ENCODE measurements at places on chromosomes 4 and X. TPM values are rescaled to one million over a fixed set of nuclear protein-coding genes. Genes with fewer than 3 reads are reported as not detected.

GRCh38 chr4:183411291-183411861, 33.1 kb upstream of the CDKN2AIP start:
- no peaks in the 10 kb centered on the region for H3K36me3 ChIP-seq
- DNase-seq, result no peak
- no peak overlapping the region for H3K27ac ChIP-seq
- peaks cover 26% of the 10 kb centered on the region for H3K4me1 ChIP-seq
- H3K4me3 ChIP-seq, result no peak overlapping the region
- peaks cover 3% of the 10 kb centered on the region for H3K27me3 ChIP-seq

- H3K27me3 ChIP-seq, result peaks cover 22% of the 10 kb centered on the region
- H3K36me3 ChIP-seq, result no peaks in the 10 kb centered on the region
- H3K4me1 ChIP-seq, result peaks cover 10% of the 10 kb centered on the region
- DNase-seq, result no peak
Observed at GRCh38 chr4:76892001-76892400, 5.9 kb downstream of the SOWAHB start.

DNA sequence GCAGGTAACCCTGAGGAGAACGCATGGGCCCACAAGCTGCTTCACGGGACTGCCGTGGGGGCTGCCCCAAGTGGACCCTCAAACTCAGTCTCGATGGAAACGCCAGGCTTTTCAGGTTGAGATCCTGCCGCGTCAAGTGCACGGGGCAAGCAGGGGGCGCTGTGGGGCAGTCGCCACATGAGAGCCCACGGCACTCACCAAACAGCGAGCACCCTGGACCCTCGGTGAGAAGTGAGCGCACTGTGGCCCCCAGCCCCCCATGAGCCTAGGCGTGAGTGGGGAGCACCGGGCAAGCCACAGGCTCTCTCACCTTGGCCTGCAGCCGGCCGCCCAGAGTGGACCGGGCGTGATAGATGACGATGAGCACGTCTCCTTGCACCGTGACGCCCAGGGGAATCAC, 50.9 kb upstream of the CPLX1 start:
- H3K27me3 ChIP-seq, result no peaks in the 10 kb centered on the region
- H3K4me3 ChIP-seq, result no peak overlapping the region
- DNase-seq, result no peak
- H3K27ac ChIP-seq, result no peak overlapping the region
- H3K36me3 ChIP-seq, result peaks cover 14% of the 10 kb centered on the region
- no peaks in the 10 kb centered on the region for H3K4me1 ChIP-seq

- peak overlapping the region; percentile 96 for H3K4me3 ChIP-seq
- peak; percentile 57 for DNase-seq
- peak overlapping the region; percentile 97 for H3K27ac ChIP-seq
- peaks cover 5% of the 10 kb centered on the region for H3K4me1 ChIP-seq
- peaks cover 6% of the 10 kb centered on the region for H3K36me3 ChIP-seq
- H3K27me3 ChIP-seq, result no peaks in the 10 kb centered on the region
Observed at GRCh38 chrX:54921427-54922021, 900 bp downstream of the TRO start.

DNA sequence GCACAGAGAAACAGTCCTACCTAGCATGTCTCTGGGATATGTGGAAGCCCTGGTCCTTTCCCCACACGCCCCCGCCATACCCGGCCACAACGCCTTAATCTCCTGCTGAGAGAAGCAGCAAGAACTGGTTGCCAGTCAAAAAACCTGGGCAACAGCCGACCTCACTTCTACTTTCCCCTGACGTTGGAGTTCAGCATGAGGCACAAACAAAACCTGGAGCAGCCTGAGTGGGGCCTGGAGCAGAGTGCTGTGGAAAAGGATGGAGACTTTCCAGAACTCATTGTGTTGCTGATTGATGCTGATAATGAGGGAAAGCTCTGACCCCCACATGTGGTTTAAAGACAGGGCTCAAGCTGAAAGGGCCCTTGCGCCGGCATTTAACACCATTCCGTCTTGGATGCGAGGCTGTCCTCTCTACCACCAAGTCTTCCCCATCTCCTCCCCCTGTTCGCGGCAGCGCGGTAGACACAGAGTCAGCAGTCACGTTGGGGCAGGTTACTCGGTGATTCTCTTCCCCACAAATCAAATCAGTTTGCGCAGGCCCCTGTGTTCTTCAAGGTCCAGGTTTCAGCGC, 666 bp downstream of the CCDC158 start:
- no peak for DNase-seq
- peaks cover 9% of the 10 kb centered on the region for H3K4me1 ChIP-seq
- no peak overlapping the region for H3K27ac ChIP-seq
- H3K36me3 ChIP-seq, result peaks cover 3% of the 10 kb centered on the region
- H3K27me3 ChIP-seq, result no peaks in the 10 kb centered on the region

DNA sequence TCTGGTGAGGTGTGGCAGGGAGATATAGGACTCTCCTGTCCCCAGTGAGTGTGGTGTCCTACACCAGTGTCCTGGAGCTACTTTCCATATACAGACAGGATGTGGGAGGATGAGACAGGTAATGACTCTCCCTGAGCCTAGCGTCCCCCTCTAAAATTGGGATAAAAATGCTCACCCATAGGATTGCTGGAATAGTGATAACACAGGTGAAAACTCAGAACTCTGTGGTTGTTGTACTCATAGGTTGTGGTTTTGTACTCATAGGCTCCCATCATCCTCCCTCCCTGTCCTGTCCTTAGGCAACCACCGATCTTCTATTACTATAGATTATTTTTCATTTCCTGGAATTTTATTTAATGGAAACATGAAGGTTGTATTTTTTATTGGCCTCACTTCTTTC, 60.7 kb upstream of the NXF3 start:
- H3K4me3 ChIP-seq, result no peak overlapping the region
- no peak overlapping the region for H3K27ac ChIP-seq
- no peaks in the 10 kb centered on the region for H3K36me3 ChIP-seq

- DNase-seq, result no peak
- no peaks in the 10 kb centered on the region for H3K27me3 ChIP-seq
- H3K27ac ChIP-seq, result no peak overlapping the region
- H3K36me3 ChIP-seq, result no peaks in the 10 kb centered on the region
Observed at GRCh38 chr4:81745050-81745449, 273.3 kb upstream of the RASGEF1B start.

DNA sequence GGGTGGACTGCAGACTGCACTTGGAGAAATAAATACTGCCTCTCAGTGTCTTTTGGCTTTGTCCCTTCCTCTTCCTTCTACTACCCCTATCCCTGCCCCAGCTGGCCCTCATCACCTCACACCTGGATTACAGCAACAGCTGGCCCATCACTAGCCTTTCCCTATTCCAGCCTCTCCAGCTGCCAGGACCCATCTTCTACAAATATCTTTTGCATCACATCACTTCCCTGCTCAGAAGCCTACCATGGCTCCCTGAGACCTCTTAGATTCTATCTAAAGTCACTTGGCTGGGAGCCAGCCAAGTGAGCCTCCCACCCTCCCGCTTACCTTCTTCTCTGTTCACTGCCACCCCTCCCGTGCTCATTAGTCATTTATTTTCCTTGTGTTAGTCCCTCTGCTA, 66.8 kb downstream of the TSC22D3 start:
- no peak overlapping the region for H3K4me3 ChIP-seq
- H3K27ac ChIP-seq, result no peak overlapping the region
- H3K36me3 ChIP-seq, result peaks cover 2% of the 10 kb centered on the region
- DNase-seq, result no peak
- H3K4me1 ChIP-seq, result peaks cover 20% of the 10 kb centered on the region

- peaks cover 6% of the 10 kb centered on the region for H3K4me1 ChIP-seq
- no peak overlapping the region for H3K4me3 ChIP-seq
- H3K27ac ChIP-seq, result no peak overlapping the region
- no peak for DNase-seq
Observed at GRCh38 chrX:22159071-22159470, 113.6 kb upstream of the CBLL2 start.

DNA sequence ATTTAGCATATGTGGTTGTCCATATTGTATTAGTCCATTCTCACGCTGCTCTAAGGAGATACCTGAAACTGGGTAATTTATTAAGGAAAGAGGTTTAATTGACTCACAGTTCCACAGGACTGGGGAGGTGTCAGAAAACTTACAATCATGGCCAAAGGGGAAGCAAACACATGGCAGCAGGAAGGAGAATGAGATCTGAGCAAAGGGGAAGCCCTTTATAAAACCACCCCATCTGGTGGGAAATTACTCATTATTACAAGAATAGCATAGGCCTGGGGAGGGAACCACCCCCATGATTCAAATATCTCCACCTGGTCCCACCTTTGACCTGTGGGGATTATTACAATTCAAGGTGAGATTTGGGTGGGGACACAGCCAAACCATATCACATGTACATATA, 122.6 kb upstream of the ANK2 start:
- no peaks in the 10 kb centered on the region for H3K27me3 ChIP-seq
- no peak overlapping the region for H3K27ac ChIP-seq
- peaks cover 1% of the 10 kb centered on the region for H3K4me1 ChIP-seq
- H3K36me3 ChIP-seq, result no peaks in the 10 kb centered on the region
- H3K4me3 ChIP-seq, result no peak overlapping the region

DNA sequence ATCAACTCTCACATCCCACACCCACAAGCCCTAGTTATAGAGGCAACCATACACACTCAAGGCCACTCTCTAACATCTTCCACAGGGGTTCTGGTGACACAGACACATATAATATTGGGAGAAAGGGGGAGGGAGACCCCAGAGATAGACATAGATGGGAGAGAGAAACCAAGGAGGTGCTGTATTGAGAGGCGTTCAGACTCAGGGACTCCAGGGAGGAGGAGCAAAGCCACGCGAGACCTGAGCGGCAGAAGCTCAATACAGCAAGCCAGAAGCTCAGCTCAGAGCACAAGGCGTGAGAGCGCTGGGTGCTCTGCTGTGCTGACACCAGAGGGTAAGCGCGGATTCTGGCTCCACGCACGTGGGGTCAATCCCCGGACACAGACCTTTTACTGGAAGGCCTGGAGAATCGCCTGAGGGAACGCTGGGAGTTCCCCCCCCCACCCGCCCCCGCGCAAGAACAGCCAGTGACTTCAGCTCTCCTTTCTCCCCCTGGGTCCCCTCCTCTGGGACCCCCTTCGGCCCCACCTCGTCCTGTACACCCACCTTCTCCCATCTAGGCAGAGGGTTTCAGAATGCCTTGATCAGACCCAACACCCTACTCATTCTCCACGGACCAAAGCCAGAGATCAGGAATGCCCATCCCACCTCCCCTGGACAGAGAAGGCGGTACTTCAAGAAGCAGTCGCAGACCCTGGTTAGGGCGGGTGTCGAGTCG, 8.7 kb downstream of the MSX1 start:
- no peak for DNase-seq
- peaks cover 54% of the 10 kb centered on the region for H3K27me3 ChIP-seq
- no peak overlapping the region for H3K27ac ChIP-seq

DNA sequence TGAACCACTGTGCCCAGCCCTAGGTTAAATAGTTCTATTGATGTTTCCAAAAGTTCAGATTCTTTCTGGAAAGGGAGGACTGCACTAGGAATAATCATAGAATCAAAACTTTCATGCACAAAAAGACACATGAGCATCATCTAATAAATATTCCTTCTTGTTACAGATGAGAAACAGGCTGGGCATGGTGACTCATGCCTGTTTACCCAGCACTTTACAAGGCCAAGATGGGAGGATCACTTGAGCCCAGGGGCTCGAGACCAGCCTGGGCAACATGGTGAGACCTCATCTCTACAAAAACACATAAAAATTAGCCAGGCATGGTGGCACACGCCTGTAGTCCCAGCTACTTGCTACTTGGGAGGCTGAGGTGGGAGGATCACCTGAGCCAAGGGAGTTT, 27.7 kb downstream of the LARP7 start:
- H3K4me1 ChIP-seq, result no peaks in the 10 kb centered on the region
- H3K4me3 ChIP-seq, result no peak overlapping the region
- H3K27ac ChIP-seq, result no peak overlapping the region
- no peaks in the 10 kb centered on the region for H3K36me3 ChIP-seq
- DNase-seq, result no peak

- no peaks in the 10 kb centered on the region for H3K36me3 ChIP-seq
- no peak for DNase-seq
- no peaks in the 10 kb centered on the region for H3K27me3 ChIP-seq
- no peak overlapping the region for H3K4me3 ChIP-seq
Observed at GRCh38 chr4:167775375-167775774, 317.0 kb upstream of the ANXA10 start.

DNA sequence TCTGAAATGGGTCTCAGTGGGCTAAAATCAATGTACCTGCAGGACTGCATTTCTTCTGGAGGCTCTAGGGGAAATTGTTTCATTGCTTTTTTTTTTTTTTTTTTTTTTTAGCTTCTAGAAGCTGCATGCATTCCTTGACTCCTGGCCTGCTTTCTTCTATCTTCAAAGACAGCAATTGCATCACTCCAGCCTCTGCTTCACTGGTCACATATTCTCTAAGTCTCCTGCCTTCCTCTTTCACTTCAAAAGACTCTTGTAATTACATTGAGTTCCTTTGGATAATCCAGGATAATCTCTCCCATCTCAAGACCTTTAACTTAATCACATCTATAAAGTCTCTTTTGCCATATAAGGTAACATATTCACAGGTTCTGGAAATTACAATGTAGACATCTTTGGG, 11.3 kb upstream of the PCYT1B start:
- no peak overlapping the region for H3K27ac ChIP-seq
- H3K4me3 ChIP-seq, result no peak overlapping the region
- peaks cover 2% of the 10 kb centered on the region for H3K36me3 ChIP-seq
- H3K4me1 ChIP-seq, result peaks cover 9% of the 10 kb centered on the region
- no peak for DNase-seq

DNA sequence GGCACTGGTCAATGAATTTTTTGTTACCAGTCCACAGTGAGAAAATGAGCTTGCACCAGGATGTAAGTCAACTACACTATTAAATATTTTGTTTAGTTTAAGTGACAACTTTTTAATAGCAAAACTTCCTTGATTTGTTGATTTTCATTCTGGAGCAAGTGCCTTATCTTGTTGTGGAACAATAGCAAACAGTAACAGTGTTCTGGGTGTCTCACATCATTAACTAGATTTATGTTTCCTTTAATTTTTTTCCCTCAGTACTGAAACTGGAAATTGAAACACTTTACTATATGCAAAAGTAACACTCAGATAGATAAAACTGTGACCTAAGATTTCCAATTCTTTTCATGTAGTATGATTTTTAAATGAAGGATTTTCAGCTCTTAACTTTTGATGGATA, 80.1 kb downstream of the GALNT7 start:
- peaks cover 11% of the 10 kb centered on the region for H3K4me1 ChIP-seq
- no peak for DNase-seq
- H3K27me3 ChIP-seq, result no peaks in the 10 kb centered on the region

DNA sequence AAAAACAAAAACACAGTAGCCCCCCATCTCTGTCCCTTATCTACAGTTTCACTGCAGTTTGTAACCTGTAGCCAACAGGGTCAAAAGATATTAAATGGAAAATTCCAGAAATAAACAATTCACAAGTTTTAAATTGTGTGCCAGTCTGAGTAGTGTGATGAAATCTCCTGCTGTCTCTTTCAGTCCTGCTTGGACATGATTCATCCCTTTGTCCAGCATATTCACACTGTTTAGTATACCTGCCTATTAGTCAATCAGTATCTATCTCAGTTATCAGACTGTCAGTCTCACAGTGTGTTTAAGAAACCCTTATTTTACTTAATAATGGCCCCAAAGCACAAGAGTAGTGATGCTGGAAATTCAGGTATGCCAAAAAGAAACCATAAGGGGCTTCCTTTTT, 21.9 kb downstream of the CNOT6L start:
- H3K4me3 ChIP-seq, result no peak overlapping the region
- H3K27me3 ChIP-seq, result no peaks in the 10 kb centered on the region
- DNase-seq, result no peak
- no peaks in the 10 kb centered on the region for H3K36me3 ChIP-seq

- H3K27ac ChIP-seq, result no peak overlapping the region
- no peaks in the 10 kb centered on the region for H3K27me3 ChIP-seq
- peaks cover 5% of the 10 kb centered on the region for H3K36me3 ChIP-seq
Observed at GRCh38 chrX:17939724-17940123, 78.6 kb upstream of the RAI2 start.

Gene MAGIX
- total RNA-seq, result 5.0 TPM

Gene MID1
- total RNA-seq, result 32.5 TPM

Gene NLRP2B
- not detected for total RNA-seq

Gene VSIG1
- total RNA-seq, result 85.3 TPM

Gene MECP2
- 47.6 TPM for total RNA-seq

Gene MMRN1
- total RNA-seq, result 1.7 TPM

Data from progenitor cell of endocrine pancreas (in vitro differentiated cells).